ENCODE measurements at places on chromosomes 16 and 17.

DNA sequence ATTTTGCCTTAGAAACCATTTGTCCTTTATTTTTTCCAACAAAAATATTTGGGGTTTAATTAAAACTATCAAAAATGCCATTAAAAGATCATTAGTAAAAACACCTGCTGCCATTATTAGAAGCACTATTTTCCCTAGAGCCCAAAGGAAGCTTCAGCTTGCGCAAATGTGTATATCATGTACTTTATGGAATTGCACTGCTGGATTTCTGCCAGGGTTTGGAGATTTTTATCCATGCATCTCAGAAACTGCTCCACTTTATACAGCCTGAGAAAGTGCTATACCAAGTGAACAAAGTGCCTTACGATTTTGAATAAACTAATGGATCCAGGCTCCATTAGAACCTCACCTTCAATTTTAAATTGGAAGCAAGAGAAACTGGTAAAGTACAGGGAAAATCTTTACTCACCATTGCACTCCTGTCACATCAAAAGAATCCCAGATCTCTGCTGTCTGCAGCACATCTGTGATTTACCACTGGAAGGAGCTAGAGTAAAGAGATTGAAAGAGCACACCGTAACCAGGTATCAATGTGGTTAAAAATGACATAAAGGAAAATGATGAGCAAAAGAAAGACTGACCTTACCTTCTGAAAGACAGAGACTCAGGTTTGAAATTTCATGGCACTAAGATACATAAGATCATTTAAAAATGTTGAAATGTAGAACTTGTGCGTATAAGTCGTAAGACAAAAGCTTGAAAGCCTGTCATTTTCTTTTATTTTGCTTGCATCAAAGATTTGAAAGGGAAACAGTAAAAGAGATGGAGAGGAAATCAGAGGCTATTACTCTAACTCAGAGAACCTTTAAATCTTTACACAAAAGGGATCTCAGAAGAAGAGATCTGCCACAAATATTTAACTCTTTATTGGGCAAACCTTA, 678.1 kb upstream of the GOT2 start:
- peak; percentile 4 for DNase-seq

GRCh38 chr16:86577314-86577971, 906 bp upstream of the FOXL1 start:
- no peak for DNase-seq

DNA sequence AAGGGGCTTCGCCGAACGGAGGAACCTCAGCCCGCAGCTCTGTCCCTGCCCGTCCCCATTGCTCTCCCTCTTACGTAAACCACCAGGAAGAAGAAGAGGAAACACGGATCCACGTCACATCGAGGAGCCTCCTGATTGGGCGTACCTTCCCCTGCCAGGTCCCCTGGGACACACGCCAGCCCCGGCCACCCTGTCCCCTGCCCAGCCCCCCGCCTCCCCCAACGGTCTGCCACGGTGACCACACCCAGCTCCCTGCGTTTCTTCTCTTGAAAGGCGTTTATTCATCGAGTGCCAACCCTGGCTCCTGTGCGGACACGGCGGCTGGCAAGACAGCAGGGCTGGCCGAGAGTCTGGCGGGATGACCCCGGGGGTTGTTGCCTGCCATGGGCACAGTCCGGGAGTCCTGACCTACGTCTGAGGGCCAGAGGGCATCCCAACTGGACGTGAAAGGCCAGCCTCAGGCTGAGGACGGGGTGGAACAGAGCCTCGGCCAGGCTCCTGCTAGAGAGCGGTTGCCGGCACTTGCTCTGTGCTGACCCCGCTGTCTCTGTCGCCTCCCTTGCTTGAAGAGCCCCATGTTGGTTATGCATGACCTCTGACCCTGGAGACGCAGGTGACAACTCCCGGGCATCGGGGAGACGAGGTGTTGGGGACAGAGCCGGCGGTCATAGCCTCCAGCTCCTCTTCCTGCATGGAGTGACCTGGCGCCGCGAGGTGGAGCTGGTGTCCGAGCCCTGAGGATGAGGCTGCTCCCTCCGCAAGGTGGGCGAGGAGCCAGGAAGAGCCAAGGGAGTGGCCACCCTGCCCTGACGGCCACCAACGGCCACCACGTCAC, 40.5 kb upstream of the ACSF3 start:
- DNase-seq = peak; percentile 13

DNA sequence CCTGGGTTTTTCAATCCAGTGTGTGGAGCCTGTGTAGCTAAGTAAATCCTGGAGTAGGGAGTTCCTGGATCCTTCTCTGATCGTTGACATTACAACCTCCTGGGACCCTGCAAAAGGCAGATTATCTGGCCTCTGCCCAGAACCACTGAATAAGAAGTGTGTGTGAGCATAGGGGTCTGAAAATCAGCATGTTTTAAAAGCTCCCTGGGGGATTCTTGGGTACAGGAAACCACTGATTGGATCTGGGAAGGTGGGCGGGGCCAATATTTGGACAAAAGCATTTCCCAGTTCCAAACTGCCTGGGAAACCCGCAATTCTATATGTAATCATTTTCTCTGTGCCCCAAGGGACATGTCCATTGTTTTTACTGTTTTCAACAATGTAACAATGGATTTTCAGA, 27.2 kb upstream of the BEAN1 start:
- peak; percentile 21 for DNase-seq

DNA sequence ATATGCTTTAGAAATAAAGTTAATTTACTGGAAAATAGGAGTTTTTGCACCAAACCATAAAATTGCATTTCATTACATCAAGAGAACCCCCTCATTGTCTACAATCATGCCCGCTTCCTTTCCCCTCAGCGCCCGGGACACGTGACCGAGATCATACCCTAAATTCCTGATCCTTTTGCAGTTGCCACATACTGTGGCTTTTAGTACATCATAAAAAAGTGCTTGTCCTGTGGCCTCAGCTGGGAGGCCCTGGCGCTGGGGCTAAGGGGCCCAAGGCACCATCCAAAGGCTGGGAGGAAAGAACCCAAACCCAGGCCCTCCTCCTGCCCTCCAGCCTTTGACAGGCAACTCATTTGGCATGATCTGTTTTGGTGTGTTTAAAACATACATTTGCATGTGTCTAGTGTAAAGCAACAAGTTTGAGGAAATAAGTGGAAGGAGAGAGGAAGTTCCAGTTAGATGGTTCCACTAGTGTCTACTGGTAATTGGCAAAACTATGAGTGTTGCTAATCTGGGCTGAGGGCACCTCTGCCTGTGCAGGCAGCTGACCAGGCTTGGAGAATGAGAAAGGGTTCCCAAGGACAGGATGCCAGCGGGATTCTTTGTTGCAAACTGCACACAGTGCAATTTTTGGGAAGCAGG, 6.0 kb downstream of the CDK5R1 start:
- no peak for DNase-seq

DNA sequence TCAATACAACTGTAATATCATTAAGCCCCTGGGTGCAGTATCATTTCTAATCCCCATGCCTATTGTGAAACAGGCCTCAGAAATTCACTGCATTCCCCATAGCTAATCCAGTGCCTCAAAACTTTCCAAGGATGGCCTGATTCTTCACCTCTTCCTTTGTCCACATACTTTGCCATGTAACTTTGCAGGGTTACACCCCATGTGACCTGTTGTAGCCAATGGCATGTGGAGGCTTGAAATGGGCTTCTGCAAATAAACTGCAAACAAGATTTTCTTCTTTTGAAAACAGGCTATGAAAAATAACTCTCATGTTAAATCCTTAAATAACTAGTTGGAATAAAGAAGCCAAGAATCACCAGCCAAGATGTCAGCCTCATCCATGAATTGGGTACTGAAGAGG, 35.9 kb downstream of the ABCA10 start:
- no peak for DNase-seq

DNA sequence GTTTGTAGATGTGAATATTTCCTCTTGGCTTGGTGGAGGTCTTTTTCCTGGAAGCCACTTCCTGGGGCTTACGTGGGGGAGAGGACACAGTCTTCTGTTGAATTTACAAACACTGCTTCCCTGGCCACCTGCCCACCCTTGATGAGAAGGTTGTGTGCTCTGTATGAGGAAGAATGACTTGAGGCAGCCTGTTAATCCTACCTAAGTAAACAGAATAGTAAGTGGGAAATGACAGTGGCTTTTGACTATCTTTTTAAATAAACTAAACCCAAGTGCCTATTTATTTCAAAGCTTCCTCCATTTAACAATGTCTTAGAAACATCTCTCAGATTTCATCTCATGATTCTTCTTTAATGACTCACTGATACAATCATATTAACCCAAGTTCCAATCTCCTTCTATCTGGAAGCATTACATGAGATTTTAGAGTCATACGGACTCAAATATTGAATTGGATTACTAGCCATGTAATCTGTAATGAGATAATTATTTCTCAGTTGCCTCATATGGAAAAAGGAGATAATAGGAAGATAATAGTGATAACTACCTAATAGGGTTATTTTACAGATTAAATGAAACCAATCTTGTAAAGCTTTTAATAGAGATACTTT, 96.6 kb upstream of the SMIM36 start:
- DNase-seq = no peak

- no peak for DNase-seq
These were observed 27.9 kb downstream of the CLEC16A start for GRCh38 chr16:10972108-10972818.

DNA sequence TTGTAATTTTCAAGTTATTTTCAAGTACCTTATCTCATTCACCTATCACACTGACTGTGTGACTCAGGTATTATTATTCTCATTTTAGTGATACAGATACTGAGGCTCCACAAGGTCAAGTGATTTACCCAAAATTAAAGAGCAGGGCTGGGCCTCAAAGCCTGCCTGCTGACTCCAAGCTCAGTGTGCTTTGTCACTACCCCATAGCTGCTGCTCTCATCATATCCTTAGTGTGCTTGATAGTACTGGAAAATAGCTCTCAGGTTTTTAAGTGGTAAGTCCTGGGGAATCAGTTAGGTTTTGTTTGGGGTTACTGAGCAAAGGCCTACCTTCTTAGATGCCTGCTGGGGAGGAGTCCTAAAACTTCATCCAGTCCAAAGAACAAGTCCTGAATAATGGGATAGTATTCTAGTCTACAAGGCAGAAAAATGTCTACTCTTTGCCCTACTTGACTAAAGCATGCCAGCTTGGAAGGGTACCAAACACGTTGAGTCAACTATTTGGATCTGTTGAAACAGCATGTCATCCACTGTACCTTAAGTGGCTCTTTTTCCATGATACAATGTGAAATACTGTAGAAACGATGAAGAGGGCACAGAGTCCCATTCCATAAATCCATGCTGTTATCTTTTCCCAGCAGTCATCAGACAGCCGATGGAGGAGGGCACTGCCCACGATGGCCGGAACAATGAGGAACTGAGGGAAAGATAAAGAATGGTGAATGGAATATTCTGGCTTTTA, 10.7 kb downstream of the MMD start:
- DNase-seq = no peak

DNA sequence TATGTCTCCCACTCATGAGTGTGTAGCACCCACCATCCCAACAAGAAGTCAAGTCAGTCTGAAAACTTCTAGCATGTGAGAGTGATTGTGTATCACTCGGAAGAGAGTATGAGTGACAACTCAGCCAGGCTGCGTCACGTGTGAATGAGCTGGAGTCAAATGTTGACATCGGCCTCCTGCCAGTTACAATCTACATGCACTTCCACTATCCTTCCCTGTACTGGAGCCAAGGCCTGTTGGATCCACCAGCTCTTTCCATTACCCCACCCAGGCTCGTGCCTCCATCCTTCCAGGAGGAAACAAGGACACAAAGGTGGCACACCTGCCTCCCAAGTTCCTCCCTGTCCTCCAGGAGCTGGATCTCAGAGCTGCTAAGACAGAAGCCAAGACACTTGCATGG, 64.5 kb downstream of the ASIC2 start:
- no peak for DNase-seq

- no peak for DNase-seq
These were observed 129.9 kb downstream of the AIPL1 start for GRCh38 chr17:6304894-6305612.

- DNase-seq = no peak
These were observed 506.8 kb upstream of the SALL1 start for GRCh38 chr16:51657848-51658247.

- no peak for DNase-seq
These were observed 3.4 kb upstream of the MMD start for GRCh38 chr17:55424893-55425540.

- DNase-seq = no peak
These were observed 4.6 kb downstream of the FAM171A2 start for GRCh38 chr17:44359006-44359405.

DNA sequence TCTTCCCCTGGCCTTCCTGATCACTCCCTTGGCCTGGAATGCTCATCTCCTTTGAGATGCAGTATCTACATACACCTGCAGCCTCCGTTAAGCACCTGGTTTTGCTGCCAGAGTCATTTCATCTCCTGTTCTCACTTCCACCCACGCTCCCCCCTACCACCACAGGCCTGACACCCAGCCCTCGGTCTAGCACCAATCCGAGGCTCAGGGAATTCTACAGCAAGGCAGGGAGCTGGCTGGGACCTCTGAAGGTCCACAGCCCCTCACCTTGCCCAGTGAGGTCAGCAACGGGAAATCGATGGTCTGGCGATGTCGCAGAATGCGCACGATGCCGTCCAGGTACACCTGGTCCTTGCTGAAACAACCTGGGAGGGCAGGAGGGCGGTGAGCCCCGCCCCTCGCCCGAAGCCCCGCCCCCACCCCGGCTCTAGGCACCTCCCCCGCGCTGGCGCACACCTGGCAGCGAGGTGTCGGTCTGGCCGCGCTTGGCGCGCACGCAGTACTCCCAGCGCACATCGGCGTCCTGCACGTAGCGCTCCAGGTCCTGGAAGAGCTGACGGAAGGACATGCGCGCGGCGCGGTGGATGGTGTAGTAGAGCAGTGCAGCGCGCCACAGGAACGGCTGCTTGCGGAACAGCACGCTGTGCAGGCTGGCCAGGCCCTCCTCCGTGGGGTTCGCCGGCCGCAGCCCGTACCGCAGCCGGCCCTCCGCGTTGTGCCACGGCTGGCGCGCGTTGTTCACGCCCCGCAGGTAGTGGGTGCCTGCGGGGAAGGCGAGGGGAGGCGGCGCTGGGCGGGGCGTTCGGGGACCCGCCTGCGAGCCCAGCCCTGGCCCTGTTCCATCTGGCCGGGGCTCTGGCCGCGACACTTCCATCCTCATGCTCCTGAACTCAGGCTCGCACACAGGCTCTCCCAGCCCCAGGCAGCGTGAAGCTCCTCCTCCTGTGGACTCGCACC, 5.7 kb downstream of the MATCAP1 start:
- DNase-seq = no peak

GRCh38 chr16:74275031-74275636, 21.5 kb upstream of the PSMD7 start:
- DNase-seq = peak; percentile 38

DNA sequence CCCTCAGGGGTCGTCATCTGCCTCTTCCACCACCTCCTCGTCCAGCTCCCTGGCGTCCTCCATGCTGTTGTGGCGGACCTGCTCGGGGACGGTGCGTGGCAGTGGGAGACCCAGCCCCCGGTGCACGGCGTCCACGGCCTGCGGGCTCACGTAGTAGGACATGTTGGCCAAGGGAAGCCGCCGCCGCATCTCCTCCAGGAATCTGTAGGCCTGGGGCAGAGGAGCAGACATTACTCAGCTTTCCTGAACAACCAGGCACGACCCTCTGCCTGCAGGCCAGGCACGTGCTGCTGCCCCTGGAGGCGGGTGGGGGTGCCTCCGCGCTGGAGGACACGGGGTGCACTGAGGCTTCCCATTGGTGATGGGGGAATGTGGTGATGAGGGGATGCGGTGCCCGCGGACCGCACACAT, 17.8 kb downstream of the TELO2 start:
- no peak for DNase-seq
